ENCODE measurements at places on chromosomes 16 and 17.

GRCh38 chr16:5019775-5020174, 14.0 kb downstream of the NAGPA start:
- no peak for DNase-seq

- no peak for DNase-seq
Measured at GRCh38 chr16:50697881-50698767, 4.7 kb downstream of the NOD2 start.

DNA sequence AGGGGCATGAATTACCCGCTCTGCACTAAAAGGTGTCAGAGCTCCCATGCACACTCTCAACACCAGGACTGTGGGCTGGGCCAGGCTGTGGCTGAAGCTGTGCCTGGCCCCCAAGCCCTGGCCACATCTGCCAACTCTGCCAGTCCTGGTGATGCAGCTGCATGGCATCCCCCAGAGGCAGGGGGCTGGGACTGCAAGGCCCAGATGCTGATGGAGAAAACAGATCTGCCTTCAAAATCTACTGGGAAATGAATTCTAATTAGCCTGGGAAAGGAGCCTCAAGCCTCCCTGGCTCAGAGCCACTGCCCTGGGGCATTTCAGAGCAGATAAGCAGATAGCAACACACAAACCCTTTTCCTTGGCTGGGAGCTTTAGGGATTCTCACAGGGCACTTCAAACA, 3.4 kb downstream of the CHST6 start:
- DNase-seq: peak; percentile 87

- DNase-seq: no peak
Measured at GRCh38 chr16:65392806-65393565, 271.1 kb upstream of the CDH11 start.

DNA sequence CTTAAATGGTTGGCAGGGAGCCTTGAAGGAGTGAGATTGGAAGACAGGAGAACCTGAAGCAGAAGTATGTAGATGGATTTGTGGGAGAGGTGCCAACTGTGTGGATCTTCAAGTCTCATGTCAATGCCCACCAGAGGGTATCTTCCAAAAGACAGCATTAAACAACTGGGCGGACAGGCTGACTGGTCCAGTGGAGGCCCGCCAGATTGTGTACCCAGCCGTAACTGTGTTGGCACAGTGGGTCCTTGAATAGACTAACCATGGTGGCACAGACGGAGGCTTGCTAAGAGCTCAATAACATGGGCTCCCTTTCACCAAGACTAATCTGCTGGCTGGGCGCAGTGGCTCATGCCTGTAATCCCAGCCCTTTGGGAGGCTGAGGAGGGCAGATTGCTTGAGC, 24.2 kb upstream of the RBBP6 start:
- DNase-seq: no peak

DNA sequence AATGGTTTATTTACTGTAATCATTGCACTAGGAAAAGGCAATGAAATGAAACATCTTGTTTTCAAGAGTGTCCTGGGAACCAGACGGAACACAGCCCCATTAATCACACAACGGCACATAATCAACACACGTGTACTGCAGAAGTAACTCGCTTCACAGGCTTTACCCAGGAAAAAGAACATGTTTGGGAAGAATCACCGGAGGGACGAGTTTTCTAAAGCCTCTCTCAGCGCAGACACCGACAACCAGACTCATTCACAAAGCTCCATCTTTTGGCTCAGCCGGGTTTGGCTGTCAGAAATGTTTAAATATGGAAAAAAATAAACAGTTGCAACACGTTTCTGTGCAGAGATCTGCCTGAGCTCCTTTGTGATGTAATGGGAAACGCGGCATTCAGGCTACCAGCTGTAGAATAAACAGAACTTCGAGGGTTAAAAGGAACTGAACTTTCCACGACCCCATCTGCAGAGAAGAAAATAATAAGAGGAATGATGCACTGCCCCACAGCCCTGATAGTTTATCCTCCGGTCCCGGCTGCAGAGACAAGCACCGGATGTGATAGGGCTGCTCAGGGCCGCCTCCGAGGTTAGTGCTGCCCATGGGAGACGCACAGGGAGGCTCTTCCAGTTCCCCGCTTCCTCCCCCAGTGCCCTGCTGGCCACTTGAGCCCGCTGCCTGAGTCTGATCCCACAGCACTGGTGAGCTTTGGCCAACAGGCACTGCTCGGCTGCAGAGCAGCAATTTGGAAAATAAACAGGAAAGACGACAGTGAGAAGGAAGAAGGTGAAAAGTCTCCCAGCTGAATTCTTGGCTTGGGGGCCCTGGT, 119.8 kb downstream of the HIC1 start:
- no peak for DNase-seq

GRCh38 chr16:58960484-58960883, 226.4 kb upstream of the GOT2 start:
- no peak for DNase-seq

DNA sequence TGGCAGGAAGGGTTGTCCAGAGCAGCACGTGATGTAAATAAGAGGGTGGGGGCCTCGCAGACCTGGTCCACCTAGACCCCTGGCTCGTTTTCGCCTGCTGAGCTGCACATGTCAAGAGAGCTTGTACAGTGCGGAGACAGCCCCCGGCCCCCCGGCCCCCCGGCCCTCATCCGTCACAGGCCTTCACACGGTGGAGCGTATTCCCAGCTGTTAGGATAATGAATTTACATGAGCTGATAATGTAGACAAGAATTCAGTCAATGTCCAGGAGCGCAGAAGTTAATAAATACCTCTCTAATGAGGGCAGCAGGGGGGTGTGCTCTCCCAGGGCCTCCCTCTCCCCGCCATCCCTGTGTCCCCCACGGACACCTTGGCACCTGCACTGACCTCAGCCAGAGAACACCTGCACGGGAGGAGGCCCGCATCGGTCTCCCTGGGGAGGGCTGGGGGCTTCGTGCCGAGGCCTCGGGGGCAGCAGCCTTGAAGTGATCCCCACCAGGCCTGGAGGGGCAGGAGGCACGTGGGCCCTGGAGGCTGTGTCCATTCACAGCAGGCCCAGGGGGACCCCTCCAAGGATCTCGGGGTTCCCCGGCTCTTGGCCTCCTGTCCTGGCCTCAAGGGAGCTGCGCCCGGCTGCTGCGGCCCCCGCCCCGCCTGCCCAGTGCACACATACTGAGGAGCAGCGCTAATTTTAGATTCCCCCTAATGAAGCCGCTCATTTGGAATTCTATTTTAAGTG, 14.6 kb downstream of the GSE1 start:
- DNase-seq: no peak

DNA sequence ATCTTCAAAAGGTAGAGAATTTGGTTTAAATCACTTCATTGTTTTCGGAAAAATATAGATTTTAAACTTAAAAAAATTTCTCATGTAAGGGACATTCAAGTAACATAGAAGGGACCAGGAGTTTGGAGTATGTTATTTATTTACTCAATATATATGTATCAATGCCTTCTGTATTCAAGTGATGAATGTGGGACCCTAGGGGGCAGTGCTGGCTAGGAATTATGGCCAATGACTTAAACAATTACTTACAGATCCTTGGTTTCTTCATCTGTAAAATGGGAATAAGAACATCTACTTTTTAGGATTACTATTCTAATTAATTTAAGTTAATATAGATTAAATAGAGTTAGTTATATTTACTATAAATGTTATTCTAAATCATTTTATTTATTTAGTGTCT, 886.3 kb upstream of the RBFOX1 start:
- no peak for DNase-seq

DNA sequence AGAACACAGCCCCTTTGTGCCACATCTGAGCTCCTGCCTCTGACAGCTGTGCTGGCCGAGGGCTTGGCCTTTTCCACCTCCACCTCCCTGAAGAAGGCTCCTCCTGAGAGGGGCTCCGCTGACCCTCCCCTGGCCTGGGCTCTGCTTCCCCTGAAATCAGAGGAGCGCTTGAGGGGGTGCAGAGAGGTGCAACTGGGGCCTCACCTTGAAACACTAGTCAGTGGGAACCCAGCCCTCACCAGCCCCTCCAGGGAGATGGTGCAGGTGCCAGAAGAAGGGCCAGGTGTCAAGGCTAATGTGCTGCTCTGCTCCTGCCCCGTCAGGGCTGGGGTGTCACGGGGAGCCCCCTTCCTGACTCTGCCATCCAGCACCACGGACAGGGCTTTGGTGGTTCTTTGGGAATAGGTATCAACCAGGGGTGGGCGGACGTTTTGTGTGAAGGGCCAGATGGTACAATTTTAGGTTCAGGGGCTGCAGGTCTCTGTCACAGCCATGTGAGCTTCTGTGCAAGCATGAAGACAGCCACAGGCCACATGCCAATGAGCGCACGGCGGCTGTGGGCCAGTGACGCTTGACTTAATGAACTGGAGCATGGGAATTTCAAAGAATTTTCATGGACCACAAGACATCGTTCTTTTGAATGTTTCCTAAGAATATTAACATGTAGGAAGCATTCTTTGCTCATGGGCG, 2.1 kb upstream of the ZG16B start:
- no peak for DNase-seq

- no peak for DNase-seq
Measured at GRCh38 chr17:40557531-40558299, 7.6 kb downstream of the CCR7 start.
